Germinal center (tissue), 1 donor: ENCODE measurements at places on chromosomes 16 and 17.
A peak's percentile ranks its signal among the peaks of the same experiment; 100 is the strongest.

DNA sequence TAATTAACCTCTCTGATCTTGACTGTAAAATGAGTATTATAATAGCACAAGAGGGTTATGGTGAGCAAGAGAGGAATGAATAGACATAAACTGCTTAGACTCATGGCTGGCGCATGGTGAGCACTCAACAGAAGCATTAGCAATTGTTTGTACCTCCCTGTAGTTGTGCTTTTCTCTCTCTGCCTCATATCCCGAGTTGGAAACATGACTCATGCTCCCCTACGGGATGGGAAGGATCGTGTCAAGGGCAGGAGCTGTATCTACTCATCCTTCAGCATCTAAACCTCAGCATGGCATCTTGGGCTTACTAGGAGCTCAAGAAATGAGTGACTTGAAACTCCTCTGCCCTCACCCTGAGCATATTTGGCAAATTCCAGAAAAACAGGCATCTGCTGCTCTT is 299.6 kb downstream of the MAP2K4 start:
- no peak for DNase-seq

- no peak for DNase-seq
Observed at GRCh38 chr16:3748307-3748706, 31.0 kb upstream of the TRAP1 start.

DNA sequence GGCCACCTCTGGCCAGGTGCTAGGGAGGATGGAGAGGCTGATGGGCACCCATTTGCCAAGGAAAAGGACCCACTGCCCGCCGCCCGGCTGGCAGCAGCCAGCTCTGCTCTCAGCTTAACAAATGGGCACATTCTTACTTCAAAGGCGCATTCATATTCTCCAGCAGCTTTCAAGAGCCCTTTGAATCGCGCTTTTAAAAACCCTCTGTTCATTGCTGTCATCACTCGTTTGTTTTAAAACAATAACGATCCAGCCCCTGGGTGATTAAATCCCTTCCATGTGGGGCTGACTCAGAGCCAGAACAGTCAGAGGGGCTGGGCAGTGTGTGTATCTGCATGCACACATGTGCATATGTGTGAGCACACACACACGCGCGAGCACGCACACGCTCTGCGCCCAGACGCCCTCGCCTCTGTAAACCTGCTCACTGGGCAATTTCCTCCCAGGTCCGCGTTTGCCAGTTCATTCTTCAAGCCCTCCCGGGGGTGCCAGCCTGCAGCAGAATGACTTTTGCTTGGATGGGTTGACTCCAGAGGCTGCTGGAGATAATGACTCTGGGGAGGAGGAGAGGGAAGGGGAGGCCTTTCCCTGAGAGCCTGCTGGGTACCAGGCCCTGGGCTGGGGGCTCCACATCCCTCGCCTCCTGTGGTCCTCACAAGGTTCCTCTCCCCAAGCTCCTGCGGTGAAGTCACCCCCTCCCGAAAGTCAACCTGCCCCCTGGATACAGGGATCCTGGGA is 133.1 kb downstream of the SDK2 start:
- no peak for DNase-seq

GRCh38 chr17:15886804-15887203 is 58.1 kb upstream of the ADORA2B start:
- DNase-seq: peak; percentile 18

GRCh38 chr17:78977681-78977943 is 2.1 kb downstream of the LGALS3BP start:
- no peak for DNase-seq

- no peak for DNase-seq
Observed at GRCh38 chr16:57574086-57574485, 31.6 kb downstream of the ADGRG5 start.

DNA sequence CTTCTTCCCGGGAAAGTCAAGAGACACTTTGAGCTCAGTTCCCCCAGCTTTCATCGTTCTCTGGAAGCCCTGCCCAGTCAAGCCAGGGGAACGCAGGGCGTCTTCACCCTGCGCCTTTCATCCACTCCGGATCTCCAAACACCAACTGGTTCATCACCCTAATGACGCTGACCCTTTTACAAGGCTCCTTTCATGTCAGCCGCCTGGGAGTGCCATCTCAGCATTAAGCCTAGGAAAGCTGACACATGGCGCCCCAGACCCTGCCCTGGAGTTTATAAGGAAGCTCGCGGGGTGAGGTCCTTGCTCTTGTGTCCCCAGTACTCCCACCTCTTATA is 594 bp upstream of the DNAJC7 start:
- peak; percentile 40 for DNase-seq

GRCh38 chr17:47695429-47696376 is 1.7 kb downstream of the TBKBP1 start:
- DNase-seq: no peak

DNA sequence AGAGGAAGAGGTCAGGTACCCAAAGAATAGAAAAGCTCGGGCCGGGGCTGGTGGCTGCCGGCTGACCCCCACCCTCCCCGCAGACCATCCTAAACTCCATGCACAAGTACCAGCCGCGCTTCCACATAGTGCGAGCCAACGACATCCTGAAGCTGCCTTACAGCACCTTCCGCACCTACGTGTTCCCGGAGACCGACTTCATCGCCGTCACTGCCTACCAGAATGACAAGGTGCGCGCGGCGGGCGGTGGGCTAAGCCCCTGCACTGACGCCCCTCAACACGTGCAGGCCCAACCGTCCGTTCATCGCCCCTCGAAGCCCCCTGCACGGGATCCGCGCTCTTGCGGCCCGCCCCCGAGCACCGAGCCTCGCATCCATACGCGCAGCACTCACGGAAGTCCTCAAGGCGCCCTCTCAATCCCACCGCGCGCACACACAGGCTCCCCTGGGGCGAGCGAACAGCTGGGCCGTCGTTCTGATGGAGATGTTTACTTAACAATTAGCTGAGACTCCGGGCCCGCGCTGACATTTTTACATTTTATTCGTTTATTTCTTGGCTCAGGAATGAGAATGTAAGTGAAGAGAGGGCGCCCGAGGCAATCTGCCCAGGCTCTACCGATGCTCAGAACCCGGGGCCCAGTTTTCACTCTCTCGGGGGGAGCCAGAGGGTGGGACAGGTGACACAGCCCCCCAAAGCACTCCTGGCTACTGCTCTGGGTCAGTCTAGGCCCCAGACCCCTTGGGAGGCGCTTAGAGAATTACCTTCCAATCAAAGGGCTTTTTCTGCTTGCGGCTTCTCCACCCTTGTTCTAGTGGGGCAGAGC is 3.5 kb downstream of the TBX2 start:
- no peak for DNase-seq

DNA sequence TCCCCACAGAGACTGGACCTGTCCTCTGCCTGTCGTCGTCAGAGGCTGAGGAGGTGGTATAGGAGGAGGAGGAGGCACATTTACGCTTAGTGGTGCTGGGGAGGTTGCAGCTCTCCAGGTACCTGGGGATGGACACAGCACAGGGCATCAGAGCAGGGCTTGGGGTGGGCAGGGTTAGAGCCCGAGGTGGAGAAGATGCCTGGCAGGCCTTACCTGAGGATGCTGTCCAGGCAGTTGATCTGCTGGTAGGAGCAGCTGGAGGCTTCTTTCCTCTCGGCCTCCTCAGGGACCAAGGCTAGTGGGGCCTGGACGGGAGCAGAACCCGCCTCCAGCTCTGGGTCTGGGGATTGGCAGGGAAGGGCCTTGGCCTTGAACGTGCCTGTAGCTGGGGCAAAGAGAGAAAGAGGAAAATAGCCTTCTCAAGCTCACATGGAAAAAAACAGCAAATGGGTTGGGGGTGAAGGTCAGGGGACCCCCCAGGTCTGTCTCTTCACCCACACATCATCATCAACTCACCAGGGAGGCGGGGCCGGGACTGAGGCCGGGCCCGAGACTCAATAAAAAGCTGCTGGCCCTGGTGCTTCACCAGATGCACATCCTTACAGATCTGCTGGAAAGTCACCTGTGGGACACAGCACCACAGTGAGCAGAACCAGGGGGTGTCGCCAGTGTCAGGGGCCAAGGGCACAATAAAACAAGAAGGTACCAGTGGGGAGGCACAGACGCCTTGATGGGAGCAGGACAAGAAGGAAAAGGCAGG is 5.6 kb downstream of the PER1 start:
- no peak for DNase-seq

DNA sequence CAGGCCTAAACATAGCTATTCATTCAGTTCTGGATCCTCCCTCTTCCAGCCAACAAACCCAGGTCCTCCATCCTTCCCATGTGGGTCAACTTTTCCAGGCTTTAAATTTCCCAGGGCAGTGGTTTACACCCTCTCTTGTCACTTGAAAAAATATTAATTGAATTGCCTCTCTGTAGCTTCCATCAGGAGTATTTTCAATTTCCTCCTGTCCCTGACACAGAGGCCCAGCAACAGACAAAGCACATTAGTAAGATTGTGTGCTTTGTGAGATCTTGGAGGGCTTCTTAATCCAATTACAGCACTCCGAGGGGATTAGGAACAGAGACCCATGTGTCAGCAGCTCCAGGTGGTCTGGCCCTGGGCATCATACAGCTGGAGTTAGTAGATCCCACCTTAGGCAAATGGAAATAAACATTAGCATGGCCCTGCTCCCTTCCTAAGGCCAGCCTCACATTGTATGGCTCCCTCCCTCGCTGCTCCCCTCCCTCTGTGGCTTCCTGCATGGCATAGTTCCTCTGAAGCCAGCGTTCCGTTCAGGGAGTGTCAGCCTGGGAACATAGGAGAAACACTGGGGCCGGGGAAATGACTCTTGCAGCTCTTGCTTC is 132.7 kb upstream of the HSBP1 start:
- no peak for DNase-seq

DNA sequence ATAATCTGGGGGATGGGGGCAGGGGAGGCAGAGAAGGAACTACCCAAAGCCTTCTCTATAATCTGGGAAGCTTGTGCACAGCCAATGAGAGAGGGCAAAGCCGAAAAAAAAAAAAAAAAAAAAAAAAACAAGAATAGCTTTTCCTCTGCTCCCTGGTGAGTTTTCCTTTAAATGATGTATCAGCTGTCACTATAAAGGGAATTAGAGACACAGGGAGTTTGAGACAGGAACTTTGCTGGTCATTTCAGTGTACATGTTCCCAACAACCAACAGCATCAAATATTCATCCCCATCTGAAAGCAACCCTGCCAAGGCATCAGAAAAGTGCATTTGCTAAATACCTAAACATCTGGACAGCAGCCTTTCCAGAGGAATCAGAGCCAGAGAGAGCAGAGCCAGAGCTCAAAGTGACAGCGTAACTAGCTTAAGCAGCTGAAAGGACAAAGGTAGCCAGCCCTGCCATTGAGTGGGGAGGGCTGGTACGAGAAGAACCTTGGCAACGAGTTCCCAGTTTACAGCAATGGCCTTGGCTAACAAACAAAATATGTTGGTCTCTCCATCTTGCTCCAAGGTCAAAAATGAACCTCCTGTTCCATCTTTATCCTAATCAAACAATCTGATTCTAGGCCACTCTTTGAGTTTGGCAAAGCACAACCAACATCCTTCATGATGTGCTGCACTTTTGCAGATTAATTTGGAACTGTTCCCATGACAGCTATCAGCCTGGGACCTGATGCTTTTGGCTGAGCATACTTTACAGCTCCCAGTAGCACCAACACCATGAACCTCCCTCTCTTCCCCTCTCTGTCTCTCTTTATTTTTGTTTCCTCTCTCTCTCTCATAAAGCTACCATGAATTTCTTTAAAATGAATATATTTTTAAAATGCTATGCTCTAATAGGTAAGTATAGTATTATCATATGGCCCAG is 143.7 kb upstream of the GNAO1 start:
- no peak for DNase-seq

DNA sequence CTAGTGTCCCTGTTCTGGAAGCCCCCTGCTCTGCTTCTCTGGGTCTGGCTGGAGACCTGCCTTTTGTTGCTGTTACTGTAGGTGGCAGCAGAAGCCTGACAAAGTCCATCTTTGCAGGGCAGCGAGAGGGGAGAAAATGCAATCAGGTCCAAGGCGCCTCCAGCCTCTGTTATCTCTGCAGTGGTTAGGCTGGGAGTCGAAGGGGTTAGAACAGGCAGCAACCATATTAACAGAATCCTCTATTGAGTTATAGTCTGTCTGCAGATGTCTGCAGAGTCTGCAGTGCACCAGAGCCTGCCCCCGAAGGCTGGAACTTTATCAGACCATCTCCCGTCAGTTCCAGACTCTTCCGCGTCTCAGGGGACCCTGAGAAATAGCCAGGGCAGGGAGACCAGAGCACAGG is 404.9 kb upstream of the EEF2KMT start:
- no peak for DNase-seq

DNA sequence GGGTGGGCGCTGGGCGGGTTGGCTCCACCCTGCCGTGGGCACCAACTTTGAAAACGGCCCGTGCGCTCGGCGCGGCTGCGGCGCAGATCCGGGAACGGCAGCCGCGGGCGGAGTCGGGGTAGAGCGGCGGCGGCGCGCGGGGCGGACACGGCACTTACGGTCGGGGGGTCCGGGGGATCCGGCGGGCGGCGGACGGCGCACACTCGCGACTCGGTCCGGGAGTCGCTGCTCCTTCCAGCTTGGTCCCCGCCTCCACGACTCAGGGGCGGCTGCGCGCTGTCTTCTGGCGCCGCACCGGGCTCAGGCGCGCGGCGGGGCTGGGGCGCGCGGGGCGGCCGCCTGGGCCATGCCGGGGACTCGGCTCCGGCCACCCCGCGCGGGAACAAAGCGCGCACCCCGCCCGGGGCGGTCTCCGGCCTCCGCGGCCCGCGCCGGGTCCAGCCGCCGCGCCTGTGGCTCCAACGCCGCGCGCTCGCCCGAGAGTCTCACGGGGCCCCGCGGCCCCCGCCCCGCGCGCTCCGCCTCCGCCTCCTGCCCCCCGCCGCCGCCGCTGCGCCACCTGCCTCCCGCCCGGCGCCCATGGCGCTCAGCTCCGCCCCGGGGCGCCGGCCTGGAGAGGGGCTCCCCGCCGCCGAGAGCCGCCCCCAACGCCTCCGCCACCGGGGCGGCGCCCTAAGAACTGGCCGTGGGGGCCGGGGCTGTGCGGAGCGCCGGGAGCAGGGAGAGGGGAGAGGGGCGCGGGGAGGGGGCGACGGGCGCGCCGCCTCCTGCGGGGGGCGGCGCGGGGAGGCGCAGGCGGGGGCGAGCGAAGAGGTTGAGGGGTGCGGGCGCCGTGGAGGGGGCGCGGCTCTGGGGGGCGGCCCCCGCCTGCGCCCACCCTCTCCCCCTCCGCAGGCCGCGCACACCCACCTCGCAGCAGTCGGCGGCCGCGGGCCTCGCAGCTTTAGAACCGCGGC is 35.9 kb downstream of the CBFA2T3 start:
- peak; percentile 70 for DNase-seq
